ENCODE measurements at places on chromosomes 4 and X.

DNA sequence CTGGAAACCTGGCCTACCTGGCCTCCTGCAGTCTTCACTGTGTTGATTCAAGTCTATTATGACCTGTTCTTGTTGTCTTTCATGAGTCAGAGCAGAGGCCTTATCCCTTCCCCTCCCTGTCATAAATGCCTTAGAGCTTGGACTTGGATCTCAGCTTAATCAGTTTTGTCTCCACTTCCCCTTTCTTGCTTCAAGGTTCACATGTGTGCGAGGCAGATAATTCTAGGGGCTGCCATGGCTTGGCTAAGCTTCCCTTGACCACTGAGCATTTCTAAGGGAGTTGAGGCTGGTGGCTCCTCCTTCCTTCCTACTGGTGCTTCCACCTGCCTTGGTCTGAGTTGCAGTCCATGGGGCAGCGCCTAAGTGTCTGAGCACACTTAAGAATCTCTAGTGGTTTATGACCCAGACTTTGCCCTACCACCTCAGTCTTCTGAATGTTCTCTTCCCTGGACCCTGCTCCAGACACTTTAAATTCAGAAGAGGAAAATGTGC is 1.7 kb upstream of the HEPH start:
- DNase-seq: no peak

GRCh38 chrX:101370888-101371504 is 15.0 kb downstream of the BTK start:
- no peak for DNase-seq

DNA sequence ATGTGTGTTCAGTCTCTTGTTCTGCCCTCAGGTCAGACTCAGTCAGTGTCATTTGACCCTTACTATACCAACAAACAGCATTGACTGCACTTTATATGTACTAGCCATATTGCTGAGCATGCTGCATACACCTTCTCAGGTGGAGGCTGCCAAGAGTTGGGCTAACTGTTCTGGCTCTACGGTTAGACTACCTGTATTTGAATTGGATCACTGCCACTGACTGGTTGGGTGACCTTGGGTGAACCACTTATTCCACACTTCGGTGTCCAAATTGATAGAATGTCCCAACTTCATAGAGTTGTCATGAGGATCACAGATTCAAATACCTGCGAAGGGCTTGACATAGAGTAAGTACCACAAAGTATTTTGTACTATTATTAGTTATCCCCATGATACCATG is 91.2 kb upstream of the GPR50 start:
- no peak for DNase-seq

DNA sequence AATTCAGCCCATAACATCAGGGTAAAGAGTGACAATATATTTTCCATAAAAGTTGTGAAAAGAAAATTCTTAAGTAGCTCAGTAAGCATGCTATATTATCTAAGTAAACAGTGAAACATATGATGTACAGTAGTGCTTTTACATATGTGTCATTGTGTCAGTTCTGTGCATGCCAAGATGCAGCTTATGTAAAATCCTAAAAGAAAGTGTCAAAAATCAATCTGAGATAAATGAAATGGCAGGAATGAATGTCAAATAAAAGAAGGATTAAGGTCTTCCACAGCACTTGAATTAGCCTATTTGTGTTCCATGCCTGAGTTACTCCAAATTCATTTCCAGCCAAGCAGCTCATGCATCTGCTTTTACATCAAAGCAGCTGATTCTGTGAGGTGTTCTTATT is 452.7 kb upstream of the HS3ST1 start:
- DNase-seq: no peak

DNA sequence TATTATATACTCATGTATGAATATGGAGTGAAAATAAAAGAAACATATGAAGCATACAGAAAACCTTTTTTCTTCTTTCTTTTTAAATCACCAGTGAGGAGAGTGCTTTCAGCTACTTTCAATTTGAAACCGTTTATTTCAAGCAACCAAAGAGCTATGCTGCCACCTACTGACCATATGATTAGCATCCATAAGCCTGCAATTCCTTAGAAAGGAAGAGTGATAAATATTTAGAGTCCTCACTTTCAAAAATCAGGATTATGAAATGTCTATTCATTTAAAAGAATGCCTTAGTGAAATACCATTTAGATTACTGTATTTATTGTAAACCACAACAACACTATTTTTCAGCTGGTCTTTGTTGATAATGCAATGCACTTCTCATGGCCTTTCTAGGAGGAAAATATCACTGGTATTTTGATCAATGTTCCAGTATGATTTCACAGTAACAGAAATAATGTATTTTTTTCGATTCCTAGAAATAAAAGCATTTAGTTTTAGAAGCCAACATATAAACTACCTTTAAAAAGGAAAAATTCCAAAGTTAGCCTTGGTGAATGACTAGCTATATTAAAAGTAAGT is 667.6 kb downstream of the PCDH18 start:
- DNase-seq: no peak

GRCh38 chr4:113478032-113478431 is 283.5 kb downstream of the CAMK2D start:
- no peak for DNase-seq

DNA sequence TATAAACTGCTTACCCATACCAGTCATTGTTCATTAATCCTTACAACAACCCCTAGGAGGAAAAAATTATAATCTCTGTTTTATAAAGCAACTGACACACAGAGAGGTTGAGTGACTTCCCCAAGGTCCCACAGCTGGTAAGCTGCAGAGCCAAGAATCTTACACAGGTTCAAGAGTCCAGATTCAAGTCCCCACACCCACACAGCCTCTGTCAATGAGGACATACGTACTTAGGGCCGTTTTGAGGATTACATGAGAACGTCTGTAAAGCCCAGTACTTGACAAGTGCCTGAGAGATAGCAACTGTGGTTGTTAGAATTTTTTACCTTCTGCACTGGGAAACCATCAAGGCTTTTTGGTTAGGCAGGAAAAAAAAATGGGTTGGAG is 556 bp upstream of the SLC25A43 start:
- DNase-seq: no peak

DNA sequence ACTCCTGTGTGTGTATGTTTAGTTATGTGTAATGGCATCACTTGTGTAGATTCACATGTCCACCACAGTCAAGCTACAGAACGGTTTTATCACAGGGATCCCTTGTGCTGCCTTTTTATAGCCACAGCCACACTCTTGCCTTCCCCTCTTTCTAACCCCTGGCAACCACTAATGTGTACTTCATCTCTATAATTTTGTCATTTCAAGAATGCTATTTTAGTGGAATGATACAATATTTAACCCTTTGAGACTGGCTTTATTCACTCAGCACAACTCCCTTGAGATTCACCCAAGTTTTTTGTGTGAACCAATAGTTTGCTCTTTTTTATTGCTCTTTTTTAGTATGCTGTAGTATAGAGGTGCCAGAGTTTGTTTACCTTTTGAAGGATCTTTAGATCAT is 112.1 kb downstream of the CDKL5 start:
- DNase-seq: no peak

DNA sequence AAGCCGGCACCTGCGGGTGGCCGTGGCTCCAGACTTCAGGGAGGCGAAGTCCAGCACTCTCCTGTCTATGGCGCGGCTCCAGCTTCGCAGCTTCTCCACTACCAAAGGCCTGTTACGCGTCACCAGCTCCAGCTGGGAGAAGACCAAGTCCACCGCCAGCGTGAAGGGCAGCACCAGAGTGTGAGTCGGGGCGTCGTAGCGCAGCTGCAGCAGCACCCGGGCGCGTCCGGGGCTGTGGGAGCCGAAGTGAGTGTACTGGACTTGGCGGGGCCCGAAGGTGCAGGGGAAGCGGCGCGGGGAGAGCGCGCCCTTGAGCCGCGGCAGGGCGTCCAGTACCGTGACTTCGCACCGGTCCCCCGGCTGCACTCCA is 444 bp downstream of the FREM3 start:
- no peak for DNase-seq

DNA sequence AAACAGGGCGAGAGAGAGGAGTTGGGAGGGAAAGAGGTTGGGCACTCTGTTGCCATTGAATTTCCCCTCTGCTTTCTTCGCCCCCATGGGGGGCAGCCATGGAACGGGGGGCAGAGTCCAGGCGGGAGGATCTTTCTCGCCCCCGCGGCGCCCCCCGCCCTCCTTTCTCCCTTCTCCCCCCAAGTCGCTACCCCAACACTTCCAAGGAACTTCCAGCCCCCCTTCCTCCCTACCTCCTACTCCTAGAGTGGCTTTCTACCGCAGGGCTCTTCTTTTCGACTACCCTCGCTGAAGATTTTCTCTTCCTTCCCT is 594 bp upstream of the STAG2 start:
- no peak for DNase-seq

DNA sequence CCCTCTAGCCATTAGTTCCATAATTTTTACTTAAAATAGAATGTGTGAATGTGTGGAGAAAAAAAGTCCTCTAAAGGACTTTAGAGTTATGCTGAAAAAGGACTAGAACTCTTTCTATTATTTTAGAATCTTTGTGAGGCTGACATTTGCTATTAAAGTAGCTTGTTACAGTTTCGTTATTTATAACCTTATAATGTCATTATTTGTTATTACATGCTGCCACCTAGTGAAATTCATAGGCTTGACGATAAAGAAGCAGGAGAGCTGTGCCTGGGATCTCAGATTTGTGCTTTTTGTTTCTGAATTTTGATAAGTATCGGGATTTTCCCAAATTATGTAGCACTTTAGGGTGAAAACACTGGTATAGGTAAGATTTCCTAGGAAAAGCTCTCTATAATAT is 38.5 kb upstream of the TAPT1 start:
- no peak for DNase-seq

- no peak for DNase-seq
These were observed 114.5 kb downstream of the LARP7 start for GRCh38 chr4:112751447-112751846.

DNA sequence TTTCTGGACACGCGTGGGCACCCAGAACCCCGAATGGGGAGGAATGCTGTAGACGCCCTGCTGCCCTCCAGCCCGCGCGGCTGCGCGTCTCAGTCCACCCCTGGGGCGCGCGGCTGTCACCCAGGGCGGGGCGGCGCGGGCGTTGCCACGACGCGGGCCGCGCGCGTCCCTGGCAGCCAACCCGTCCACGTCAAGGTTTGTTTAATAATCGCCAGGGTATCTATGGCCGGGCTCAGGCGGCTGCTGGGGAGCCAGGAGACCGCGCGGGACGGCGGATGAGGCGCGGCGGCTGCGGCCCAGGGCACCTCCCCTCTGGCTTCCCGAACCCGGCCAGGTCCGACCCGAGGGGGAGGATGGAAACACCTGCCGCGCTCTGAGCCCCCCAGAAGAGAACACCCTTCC is at the start of gene SPATA18:
Gene SPATA18 (plus strand): TSS at position 92 of the 402 bp plus-strand sequence. CDS start 401 bp downstream, outside the sequence.
- no peak for DNase-seq

- no peak for DNase-seq
These were observed 35.9 kb upstream of the FBXW7 start for GRCh38 chr4:152571770-152572169.
